ENCODE measurements at places on chromosomes 13 and 19.
A peak's percentile ranks its signal among the peaks of the same experiment; 100 is the strongest.

DNA sequence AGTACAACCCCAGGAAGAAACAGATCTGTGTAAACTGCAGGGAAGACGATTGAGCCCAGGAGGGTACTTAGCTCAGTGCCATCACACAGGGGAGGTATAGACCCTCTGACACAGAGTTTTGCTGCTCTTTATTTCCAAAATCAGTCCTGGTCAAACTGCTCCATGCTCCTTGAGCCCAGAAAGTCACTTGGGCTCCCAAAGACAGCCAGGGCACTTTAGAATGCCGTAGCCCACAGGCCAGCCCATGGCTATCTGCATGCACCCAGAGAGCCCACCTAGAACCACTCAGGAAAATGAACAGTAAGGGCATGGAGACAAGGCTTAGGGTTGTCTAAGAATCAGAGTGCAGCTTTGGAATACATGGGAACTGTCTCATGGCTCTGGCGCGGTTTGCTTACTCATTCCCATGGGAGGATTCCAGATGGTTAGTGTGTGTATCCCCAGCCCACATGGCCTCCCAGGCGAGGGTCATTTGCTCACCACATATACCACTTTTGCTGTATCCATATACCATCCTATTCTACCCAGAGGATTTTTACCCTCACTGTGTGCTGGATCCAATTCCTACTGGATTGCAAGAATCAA, 14.7 kb upstream of the PDCD5 start:
- DNase-seq: no peak

- no peak for DNase-seq
Measured at GRCh38 chr13:32045982-32046785, 14.6 kb downstream of the FRY start.

DNA sequence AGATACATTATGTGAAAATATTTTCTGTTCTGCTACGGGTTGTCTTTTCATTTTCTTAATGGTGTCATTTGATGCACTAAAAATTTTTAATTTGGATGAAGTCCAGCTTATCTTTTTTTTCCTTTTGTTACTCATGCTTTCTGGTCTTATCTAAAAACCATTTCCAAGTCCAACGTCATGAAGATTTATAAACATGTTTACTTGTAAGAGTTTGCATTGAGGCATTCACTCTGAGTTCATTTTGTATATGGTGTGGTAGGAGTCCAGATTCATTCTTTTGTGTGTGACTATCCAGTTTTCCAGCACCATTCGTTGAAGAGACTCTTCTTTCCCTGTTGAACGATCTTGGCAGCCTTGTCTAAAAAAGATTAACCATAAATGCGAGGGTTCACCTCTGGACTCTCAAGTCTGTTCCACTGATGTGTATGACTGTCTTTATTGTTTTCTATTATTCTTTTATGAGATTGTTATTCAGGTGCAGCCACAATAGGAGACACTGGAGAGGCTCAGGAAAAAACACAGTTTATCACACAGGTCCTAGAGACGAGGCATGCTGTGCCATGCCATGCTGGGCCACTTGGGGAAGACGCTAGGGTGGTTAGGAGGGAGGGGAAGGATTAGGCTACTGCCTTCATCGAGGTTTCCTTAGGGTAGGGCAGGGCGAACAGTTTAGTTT, 35.0 kb downstream of the NAA16 start:
- DNase-seq: no peak

GRCh38 chr13:56924401-56924800, 216.3 kb upstream of the PRR20A start:
- DNase-seq: no peak

GRCh38 chr13:39616087-39616694, 13.2 kb upstream of the LHFPL6 start:
- DNase-seq: peak; percentile 84

- no peak for DNase-seq
Measured at GRCh38 chr13:60754211-60755090, 357.4 kb downstream of the TDRD3 start.

- DNase-seq: peak; percentile 7
Measured at GRCh38 chr19:23286477-23286876, 36.3 kb upstream of the ZNF724 start.

GRCh38 chr19:18280247-18281081, 958 bp downstream of the JUND start:
- peak; percentile 79 for DNase-seq

- DNase-seq: no peak
Measured at GRCh38 chr13:34657716-34658115, 284.4 kb upstream of the NBEA start.

DNA sequence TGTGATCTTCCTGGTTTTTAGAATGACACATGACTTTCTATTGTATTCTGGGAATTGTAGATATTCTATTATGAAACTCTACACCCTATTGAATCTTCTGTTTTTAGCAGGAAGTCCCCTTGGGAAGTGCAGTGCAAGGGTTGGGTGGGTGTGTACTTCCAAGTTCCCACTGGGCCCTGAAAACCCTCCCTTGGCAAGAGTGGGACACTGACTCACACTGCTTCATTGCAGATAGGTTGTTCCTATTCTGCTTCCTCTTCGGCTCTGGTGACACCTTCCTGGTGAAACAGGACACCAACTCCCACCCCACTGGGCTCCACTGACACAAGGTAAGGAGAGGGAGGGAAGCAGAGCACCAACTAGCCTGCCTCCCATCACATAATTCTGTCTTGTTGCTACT, 121.8 kb downstream of the KCTD12 start:
- DNase-seq: no peak

GRCh38 chr19:10812196-10812595, 23.8 kb downstream of the TMED1 start:
- DNase-seq: no peak

- DNase-seq: no peak
Measured at GRCh38 chr13:90717451-90717936, 630.0 kb upstream of the MIR17HG start.

GRCh38 chr13:50654331-50654730, 189.2 kb downstream of the DLEU7 start:
- no peak for DNase-seq

DNA sequence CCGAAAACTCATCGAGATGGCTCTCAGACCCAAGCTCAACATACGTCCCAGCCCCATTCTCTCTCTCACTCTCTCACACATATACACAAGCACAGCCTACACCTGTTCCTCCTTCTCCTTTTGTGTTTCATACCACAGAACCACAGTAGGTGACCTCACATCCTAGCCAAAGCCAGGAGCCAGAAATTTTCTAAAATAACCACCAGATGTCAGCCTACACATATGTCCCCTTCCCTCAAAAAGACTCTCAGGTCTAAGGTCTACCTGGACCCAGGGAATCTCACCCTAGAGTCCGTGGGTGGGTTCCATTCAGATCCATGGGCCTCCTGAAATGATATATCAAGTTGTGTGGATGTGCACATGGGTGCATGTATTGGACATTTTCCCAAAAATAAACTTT, 104.2 kb upstream of the IPO5 start:
- peak; percentile 52 for DNase-seq

- DNase-seq: peak; percentile 80
Measured at GRCh38 chr13:44601586-44601985, 25.5 kb upstream of the TSC22D1 start.

DNA sequence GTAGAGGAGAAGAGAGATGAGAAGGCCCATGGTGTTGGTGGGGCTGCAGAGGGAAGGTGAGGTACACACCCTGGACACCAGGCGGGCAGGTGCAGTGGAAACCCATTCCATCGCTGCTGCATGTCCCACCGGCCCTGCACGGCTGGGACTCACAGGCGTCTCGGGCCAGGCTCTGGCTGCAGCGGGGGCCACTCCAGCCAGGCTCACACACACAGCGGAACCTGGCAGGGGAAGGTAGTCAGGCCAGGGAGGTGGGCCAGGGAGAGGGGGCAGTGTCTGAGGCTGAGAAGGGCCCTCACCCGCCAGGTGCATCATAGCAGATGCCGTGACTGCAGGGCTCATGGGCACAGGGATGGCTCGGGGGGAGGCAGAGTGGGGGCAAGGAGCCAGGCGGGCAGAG, 15.6 kb downstream of the NOTCH3 start:
- DNase-seq: no peak

- no peak for DNase-seq
Measured at GRCh38 chr13:111461445-111462149, 141.2 kb downstream of the TEX29 start.

DNA sequence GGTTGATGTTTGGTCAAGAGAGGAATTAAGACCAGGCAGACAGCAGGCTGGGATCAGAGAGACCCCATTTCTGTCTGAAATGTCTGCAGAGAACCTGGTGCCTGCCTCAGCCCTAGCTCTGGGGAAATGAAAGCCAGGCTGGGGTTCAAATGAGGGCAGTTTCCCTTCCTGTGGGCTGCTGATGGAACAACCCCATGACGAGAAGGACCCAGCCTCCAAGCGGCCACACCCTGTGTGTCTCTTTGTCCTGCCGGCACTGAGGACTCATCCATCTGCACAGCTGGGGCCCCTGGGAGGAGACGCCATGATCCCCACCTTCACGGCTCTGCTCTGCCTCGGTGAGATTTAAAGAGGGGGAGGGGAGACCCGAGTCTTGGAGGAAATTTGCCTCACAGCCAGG, at the start of gene LILRB4:
TSS of gene LILRB4 (plus strand) at position 256 of the 400 bp plus-strand sequence. CDS start at position 305, 49 bp downstream.
- DNase-seq: peak; percentile 17

DNA sequence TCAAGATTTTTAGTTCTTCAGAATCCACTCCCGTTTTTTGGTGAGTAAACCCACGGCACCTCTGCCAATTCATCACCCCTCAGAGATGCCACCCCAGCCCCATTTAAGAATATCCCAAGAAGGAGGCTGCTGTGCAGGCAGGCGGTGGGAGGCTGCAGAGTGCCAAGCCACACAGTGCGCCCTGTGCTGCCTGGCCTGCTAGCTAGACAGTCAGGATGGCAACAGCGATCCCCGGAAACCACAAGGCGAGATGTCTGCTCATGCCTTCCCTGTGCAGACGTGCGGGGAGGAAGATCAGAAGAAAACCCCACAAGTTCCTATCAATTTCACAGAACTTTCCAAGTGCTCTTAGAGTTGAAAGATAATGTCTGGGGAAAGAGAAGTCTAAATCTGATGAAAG, 64.8 kb upstream of the GPR183 start:
- no peak for DNase-seq

DNA sequence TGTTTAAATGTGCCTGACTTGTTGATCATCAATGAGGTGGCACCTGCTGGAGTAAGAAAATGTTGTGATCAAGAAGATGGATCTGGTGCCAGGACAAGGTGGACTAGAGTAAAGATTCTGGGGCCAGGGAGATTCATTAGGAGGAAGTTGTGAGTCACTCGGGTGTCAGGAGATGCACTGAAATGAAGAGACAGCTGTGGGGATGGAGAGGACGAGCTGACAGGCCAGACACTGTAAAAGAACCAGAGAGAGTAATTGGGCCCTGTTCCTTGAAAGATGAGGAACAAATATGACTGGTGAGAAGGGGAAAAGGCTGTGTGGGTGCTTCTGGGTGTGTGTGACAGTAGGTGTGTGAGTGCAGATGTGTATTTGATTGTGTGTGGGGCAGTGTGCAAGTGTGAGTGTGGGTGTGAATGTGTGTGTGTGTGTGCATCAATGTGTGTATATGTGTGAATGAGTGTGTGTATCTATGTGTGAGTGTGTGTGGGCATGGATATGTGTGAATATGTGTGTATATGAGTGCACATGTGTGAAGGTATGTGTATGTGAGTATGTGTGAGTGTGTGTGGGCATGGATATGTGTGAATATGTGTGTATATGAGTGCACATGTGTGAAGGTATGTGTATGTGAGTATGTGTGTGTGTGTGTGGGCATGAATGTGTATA, 260.5 kb downstream of the RFC3 start:
- no peak for DNase-seq

GRCh38 chr13:101949681-101950080, 452.2 kb downstream of the FGF14 start:
- DNase-seq: no peak

DNA sequence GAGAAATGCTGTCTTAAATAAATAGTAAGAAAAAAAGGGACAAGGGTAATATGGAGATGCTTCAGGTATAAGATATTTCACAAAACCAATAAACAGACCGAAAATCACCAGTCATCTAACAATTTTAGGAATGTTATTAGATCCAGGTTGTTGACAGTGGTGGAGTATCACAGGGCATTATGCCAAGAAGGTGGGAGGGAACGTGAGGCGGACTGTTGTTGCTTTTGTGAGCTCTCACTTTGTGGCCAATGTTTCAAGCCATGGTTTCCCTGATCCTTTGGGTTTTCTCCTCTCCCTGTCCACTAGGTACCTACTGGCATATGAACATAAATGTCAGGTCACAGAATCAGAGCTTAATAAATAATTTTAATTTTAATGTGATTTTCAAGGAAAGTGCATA, 790.3 kb upstream of the SLITRK1 start:
- DNase-seq: no peak
